ENCODE measurements at places on chromosomes 6 and 20.

DNA sequence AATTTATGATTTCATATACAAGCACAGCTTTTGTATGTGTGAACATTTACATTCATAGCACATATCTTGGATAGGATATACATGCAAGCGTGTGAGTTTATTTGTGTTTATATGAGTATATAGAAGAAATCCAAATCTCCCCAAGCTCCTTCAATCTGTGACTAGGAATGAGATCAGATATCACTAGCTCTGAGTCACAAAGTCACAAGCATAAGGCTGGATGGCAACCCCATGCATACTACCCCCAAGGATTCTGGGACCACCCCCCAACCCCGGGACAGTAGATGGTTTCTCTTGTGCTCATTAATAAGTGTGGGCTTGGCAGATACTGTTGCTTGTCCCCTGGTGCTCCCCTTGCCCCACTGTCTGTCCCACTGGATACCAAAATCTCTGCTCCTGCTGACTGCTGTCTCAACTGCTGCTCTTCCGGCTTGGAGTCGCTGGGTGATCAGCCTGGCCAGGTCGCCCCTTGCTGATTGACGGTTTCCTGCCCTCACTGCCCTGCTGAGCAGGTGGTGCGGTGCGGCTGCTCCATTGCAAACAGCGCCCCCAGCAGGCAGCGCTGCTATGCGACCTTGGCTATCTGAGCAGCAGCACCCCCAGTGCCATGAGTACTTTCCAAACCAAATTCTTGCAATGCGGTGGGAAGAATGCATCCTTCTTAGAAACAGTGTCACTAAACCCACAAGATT lies 279.4 kb downstream of the CD83 start:
- no peak for DNase-seq

- DNase-seq = no peak
Observed at GRCh38 chr6:18284261-18284660, 19.9 kb upstream of the DEK start.

DNA sequence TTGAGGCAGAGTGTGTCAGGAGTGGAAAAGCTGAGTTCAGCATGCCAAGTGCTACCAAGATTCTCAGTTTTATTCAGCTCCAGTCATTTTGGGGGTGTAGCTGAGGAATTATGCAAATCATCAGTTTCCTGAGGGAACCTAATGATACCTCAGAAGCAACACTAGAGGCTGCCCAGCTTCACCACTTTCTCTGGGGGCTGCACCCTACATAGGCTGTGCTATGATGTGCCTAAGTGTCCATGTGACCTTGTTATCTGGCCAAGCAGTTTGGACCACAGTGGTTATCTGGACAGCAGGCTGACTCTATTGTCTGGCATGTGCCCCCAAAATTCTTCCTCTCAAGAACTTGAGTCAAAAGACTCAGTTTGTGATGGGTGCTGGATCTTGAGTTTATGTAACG lies 374.6 kb upstream of the SYNCRIP start:
- DNase-seq = no peak

- DNase-seq = no peak
Observed at GRCh38 chr6:140441256-140441655, 1066.8 kb upstream of the CITED2 start.

DNA sequence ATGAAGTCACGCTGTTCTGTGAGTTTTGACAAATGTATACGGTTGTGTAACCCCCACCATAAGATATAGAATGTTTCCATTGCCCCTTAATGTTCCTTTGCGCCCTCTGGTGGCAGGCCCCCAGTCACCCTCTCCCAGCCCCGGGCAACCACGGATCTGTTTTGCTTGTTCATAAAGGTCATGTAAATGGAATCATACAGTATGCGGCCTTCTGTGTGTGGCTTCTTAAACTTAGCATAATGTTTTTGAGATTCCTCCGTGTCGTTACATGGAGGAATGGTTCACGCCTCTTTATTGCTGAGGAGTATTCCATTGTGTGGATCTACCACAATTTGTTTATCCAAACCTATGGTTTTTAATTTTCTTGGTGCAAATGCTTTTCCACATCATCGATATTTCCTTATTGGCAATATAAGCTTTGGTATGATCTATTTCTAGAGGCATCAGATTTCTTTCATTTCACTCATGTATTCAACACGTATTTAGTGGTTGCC lies 28.4 kb downstream of the LYRM2 start:
- DNase-seq = peak; percentile 78

DNA sequence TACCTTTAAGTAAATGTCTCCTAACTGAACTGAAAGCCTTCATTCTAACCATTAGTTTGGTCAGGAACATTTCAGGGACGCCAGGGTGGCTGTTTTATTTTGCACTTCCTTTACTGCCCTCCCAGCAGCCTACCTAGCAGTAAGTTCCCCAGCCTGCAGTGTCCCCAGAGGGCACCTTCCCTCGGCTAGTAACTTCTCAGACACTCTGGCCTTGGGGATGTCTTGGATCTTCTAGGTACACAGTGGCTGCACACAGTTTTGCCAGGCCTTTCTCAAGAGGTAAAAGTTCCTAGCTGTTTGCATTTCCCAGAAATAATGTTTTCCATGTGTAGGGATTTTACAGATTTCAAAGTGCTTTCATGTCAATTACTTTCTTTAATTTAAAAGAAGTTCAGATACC lies 378 bp upstream of the LAMA2 start:
- DNase-seq = no peak

GRCh38 chr20:25044261-25044560 lies 13.7 kb downstream of the ACSS1 start:
- DNase-seq = no peak

DNA sequence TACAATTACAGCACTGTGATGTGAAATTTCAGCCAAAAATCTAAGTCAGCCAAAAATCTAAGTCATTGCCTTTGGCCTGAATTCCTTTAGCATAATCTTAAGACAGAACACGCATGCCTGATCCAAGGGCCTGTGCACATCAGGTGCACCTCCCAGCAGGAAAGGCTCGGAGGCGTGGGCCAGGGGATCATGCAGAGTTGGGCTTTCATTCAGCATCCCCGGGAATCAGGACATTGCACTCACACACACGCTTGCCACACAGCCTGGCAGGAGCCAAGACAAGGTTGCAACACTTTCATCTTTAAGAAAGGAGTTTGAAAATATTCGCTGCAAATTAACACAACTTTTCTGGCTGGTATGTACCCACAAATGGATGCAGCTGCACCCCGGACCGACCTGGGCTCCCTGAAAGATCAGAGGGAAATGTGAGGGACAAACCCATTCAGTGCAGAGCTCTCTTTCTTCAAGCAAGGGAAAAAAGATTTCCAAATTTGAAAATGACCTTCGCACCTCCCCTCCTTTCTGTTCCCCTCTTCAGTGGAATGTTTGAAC lies 48.8 kb downstream of the ERMARD start:
- DNase-seq = no peak

DNA sequence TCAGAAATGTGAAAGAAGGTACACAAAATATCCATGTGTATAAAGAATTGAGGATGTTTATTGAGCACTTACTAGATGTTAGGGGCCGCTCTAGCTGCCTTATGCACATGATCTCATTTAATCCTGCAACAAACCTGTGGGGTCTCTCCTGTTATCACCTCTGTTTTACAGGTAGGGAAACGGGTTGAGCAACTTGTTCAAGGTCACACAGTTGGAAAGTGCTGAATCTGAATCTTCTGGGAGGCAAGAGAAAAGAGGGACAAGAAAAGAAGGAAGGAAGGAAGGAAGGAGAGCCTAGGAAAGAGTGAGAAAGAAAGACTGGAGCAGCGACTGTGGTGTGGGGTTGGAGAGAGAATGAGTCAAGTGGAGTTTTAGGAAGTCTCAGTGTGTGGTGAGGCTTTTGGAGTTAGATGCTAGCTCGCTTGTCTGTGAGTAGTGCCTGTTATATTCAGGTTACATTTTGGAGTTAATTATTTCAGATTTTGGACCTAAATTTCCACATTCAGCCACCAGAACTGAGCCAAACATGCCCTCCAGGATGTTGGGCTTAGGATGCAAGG lies 7.7 kb downstream of the CLPSL1 start:
- no peak for DNase-seq

GRCh38 chr6:32439602-32440214 lies at the start of gene HLA-DRA:
HLA-DRA (plus strand) TSS chr6:32439887; CDS start chr6:32439951, 64 bp downstream.
- peak; percentile 91 for DNase-seq

DNA sequence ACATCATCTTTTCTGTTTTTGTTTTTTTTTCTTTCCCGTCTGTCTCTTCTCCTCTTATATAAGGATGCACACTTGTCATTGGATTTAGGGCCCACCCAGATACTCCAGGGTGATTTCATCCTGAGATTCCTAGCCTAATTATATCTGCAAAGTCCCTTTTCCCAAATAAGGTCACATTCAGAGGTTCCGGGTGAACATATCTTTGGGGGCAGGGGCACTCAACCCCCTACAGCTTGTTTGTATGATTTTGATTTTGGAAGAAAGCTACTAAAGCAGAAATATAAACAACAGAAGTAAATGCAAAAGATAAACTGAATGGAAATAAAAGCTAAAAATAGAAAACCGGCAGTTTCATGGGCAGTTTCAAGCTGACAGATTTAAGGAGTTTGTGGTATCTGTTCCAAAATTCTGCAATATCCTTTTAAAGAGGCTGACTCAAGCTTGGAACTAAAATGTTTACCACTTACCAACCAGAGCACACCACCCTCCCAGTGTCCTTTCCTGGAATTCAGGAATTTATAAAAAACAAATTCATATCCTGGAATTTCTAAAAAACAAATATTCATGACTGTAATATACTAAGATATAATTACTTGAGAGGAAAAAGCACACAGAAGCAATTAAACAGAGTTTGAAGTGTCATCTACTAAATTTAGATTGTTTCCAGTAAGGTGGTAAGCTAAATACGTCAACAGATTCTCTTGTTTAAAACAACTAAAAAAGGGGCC lies 100.0 kb upstream of the CARMIL1 start:
- DNase-seq = no peak

GRCh38 chr20:60090631-60091030 lies 132.4 kb downstream of the CDH26 start:
- no peak for DNase-seq

- no peak for DNase-seq
Observed at GRCh38 chr6:107637316-107638315, 147.7 kb downstream of the SOBP start.

DNA sequence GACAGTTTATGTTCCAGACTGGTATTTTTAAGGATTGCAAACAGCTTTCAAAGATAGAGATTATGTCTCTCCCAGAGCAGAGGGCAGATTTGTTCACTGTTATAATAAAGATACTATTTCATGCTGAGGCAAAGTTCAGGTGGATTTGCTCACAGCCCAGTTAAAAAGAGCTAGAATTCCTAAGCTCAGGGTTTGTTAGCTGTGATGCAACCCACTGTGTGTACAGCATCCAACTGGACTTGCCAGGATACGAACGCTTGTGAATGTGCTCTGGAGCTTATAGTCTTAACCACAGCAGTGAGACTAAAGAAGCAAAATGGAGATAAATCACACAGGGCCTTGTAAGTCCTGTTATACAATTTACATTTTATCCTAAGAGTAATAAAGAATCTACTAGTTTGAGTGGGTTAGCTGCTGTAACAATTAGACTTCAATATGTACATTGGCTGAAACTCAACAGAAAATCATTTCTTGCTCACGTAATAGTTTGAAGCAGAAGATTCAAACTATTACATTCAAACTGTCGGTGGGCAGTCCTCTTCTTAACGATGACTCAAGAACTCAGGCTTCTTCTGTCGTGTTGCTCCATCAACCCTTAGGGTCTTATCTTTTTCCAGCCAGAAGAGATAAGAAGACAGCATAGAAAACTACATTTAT lies 204.0 kb upstream of the PLN start:
- DNase-seq = no peak

GRCh38 chr6:146545581-146545980 lies 1.9 kb downstream of the RAB32 start:
- no peak for DNase-seq

DNA sequence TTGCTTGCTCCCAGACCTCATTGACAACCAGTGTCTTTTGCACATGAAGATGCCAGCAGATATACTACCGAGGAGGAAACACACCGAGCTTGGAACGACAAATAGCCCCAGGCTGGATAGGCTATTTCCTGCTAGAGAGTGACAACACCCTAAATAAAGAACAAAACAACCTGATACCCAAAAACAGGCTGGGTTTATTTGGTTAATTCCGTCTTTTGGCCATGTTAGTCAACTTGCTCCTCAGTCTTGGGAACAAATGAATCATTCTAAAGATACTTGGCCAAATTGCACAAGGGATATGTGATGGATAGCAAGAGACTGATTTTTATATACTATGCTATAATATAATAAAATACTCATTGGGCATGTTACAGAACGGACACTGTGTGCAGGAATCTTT lies 11.5 kb upstream of the MUC22 start:
- DNase-seq = no peak

DNA sequence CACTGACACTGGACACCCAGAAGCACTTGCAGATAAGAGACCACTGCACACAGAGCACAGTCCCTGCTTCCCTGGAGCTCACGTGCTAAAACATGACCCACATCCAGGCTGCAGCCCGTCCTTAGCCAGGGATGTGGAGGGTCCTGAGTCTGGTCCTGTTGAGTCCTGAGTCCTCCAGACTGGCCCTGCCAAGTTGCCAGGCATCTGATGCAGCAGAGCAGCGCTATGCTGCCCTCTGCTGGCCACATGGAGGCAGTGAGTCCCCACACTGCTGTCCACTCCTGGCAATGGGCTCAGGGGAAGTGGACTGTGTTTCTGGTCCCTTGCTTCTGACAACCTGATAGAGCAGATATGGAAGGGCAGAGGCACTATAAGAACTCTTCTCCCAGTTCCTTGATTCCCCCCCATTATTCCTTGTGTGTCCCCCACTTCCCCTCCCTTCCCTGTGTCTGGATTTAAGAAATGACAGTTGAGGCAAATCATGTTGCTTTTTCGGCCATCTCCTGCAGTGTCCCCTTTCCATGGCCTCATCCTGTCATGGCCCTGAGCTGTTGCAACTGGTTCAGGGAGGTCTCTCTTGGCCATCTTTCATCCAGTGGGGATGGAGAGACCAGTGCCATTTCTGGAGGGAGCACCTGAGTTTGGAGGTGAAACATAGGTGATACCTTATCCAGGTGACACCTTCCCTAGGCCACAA lies 86.0 kb downstream of the DHX35 start:
- peak; percentile 77 for DNase-seq

DNA sequence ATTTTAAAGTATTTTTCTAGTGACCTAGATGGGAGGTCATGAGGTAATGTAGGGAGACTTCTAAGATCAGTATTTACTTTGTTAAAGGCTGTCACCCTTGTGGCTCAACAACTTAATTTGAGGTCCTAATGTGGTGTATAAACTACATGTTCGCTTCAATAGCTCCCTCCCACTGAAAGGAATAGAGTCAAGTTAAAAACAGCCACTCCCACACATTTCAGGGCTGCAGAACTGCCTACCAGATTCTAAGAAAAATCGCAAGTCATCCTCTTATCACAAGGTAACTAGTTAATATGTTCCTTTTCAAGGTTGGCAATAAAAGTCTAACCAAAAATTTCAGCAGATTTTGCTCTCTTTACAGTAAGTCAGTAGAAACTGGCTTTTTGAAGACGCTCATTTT lies 15.1 kb downstream of the GSTA1 start:
- no peak for DNase-seq

DNA sequence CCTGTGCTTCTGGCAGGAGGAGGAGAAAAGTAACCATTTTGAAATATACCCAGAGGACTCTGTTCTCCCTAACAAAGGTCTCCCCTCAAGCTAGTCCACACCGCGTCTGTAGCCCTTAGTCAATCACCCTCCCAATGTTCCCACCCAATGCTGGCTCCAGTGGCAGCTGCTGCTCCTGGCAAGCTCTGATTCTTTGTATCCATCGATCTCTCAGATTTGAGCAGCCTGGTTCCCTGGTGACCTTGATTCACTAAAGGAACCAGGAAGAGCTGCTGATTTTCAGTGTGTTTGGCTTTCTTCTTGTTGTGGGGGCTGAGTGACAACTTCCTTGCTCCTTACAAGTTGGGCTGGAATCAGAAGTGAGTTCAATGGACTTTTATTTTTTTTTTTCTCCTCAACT lies 68.5 kb downstream of the FOXC1 start:
- DNase-seq = no peak
